ENCODE measurements at places on chromosomes 16 and 17.

DNA sequence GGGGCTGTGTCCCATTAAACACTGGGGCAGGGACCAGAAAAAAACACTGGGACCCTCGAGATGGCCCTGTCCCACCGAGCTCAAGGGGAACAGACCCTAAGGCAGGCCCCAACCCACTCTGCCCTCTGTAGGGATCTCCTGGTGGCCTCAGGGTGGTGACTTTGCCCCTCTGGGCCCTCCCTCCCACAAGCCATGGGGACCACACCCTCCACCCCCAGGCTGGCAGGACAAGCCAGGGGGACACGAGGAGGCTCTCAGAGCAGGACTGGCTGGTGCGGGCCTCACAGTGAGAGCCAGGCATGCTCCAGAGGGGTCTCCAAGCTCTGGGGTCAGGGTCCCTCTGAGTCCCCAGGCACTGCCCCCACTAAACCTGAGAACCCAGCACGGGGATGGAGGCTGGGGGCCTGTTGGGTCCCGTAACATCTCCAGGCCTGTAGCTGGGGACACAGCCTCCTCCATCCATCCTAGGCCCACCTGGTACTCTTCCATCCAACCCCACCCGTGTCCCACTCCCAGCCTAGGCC, 14.5 kb upstream of the SRRM2 start:
- no peaks in the 10 kb centered on the region for H3K4me1 ChIP-seq
- no peaks in the 10 kb centered on the region for H3K36me3 ChIP-seq
- H3K27me3 ChIP-seq: no peaks in the 10 kb centered on the region
- no peak overlapping the region for H3K4me3 ChIP-seq

DNA sequence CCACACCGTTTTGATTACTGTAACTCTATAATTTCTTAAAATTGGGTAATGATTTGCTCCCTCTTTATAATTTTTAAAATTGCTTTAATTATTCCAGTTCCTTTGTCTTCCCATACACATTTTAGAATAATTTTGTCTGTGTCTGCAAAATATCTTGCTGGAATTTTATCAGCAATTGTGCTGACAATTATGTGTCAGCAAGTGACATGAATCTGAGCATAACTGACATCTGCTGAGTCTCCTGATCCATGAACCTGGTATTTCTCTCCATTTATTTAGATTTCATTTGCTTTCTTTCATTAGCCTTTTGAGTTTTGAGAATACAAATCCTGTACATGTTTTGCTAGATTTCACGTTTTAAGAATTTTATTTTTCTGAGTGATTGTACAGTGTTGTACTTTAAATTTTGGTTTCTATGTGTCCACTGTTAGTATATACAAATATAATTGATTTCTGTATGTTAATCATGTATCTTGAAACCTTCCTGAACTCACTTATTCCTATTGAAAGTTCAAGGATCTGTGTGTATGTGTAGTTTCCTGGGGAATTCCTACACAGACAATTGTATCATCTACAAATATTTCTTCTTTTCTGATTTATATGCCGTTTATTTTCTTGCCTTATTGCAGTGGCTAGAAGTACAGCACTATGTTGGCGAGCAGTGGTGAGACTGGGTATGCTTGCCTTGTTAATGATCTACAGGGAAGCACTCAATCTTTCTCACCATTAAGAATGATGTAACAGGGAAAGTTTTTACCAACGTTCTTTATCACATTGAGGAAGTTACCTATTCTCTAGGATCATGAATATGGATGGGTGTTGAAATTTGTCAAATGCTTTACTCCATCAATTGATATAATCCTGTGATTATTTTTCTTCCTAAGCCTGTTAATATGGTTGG, 45.2 kb downstream of the N4BP1 start:
- peaks cover 18% of the 10 kb centered on the region for H3K36me3 ChIP-seq
- no peaks in the 10 kb centered on the region for H3K4me1 ChIP-seq
- no peak overlapping the region for H3K4me3 ChIP-seq
- H3K27ac ChIP-seq: no peak overlapping the region

DNA sequence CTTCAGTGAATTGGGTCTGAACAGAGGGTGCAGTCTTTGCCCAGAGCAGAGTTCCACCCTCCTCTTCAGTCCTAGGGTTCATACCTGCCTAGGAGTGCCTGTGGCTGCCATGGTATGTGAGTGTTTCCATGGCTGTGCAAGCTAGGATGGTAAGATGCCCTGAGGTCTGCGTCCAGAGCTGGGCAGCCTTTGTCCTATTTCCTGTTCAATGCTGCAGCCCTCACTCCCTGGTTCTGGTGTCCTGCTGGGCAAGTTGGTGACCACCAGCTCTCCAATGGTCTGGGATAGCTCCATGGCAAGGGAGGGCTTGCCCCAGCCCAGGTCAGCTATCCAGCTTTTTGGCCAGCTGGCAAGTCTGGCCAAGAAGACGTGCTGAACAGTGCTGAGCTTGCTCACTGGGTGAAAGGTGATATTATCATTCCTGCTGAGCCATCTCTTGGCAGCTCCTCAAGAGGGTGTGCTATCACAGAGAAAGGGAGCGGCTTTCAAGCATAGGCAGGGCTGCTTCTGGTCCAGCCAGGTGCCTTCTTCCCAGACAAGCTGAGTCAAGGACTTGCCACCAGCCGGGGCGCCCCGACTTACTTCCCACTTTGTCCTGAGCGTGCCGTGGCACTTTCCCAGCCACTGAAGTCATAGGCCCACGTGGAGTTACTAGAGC, 13.0 kb upstream of the NFATC3 start:
- H3K27me3 ChIP-seq: no peaks in the 10 kb centered on the region
- peaks cover 7% of the 10 kb centered on the region for H3K36me3 ChIP-seq
- no peak overlapping the region for H3K27ac ChIP-seq
- H3K4me1 ChIP-seq: peaks cover 5% of the 10 kb centered on the region
- no peak overlapping the region for H3K4me3 ChIP-seq
- no peak for DNase-seq

DNA sequence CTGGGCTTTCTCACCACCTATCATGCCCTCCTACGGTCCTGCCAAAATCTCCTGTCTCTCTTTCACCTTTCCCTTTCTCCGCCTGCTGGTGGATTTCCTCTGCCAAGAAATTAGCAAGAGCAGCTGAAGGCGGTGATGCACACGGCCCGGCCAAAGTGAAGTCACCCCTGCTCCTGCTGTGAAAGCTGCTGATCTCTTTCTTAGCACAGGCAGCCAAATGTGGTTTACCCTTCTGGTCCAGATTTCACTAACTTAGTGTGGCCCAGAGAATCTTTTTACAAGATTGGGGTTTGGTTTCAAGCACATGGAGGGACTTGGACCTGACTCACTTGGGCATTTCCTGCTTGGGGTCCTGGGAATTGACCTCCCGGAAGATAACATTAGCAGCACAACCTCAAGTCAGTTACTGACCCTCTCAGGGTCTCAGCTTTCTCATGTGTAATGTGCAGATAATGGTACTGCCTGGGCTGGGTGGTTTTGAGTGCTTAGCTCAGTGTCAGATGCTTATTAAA, 155.7 kb downstream of the SOCS1 start:
- no peaks in the 10 kb centered on the region for H3K36me3 ChIP-seq
- H3K4me3 ChIP-seq: no peak overlapping the region
- H3K27me3 ChIP-seq: no peaks in the 10 kb centered on the region

DNA sequence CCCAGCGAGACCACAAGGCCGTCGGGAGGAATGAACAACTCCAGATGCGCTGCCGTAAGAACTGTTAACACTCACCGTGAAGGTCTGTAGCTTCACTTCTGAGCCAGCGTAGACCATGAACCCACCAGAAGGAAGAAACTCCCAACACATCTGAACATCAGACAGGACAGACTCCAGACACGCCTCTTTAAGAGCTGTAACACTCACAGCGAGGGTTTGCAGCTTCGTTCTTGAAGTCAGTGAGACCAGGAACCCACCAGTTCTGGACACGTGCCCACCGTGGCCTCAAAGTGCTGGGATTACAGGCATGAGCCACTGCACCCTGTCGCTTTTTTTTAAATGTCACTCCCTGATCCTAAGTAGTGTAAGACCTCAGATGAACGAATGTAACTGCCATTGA, 17.3 kb downstream of the KPNA2 start:
- peak overlapping the region; percentile 90 for H3K27ac ChIP-seq
- no peaks in the 10 kb centered on the region for H3K27me3 ChIP-seq
- peaks cover 24% of the 10 kb centered on the region for H3K4me1 ChIP-seq
- peaks cover 2% of the 10 kb centered on the region for H3K36me3 ChIP-seq
- DNase-seq: no peak
